Left forelimb (tissue), 1 donor: ENCODE measurements at places on chromosomes 4 and X.
A peak's percentile ranks its signal among the peaks of the same experiment; 100 is the strongest.

DNA sequence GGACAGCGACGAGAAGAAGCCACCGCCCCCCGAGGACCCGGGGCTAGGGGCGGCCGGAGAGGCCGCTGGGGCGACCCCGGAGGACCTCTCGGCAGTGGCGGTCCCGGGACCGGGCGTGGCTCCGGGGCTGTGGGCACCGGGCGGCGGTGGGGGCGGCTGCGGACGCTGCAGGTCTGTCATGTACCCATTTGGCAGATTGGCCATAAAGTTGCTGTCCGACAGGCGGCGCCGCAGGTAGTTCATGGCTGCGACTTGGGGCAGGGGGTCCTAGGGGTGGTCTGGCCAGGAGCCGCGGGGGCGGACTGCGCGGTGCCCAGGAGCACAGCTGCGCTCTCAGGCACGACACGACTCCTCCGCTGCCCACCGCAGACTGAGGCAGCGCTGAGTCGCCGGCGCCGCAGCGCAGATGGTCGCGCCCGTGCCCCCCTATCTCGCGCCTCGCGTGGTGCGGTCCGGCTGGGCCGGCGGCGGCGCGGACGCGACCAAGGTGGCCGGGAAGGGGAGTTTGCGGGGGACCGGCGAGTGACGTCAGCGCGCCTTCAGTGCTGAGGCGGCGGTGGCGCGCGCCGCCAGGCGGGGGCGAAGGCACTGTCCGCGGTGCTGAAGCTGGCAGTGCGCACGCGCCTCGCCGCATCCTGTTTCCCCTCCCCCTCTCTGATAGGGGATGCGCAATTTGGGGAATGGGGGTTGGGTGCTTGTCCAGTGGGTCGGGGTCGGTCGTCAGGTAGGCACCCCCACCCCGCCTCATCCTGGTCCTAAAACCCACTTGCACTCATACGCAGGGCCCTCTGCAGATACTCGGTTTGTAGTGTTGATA, at the start of gene SYN1:
Gene SYN1 (minus strand): TSS at position 372 of the 817 bp plus-strand sequence. CDS start 129 bp downstream, at position 243.
- DNase-seq = peak; percentile 79

- DNase-seq = no peak
Observed at GRCh38 chr4:40506066-40506465, 123.6 kb downstream of the RBM47 start.

DNA sequence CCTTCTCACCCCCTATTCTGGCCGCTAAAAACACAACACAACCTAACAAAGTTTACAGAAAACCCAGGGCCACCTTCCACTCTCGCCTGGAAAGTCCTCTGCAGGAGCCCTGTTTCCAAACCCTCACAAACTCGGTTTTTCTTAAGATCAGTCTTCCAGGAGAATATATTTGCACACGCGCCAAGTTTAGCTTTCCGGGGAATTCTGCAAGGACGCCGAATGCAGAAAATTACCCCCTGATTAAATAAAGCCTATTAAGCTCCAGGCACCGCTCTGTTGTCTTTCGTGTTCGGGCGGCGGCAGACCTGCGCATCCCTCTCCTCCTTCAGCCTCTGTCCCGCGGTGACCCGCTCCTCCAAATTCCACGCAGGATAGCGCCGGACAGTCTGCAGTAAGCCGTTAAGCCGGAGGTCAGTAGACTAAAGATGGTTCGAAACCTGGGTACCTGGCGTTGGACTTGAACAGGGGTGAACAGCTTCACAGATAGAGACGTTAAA, 5.0 kb downstream of the MSX1 start:
- no peak for DNase-seq

DNA sequence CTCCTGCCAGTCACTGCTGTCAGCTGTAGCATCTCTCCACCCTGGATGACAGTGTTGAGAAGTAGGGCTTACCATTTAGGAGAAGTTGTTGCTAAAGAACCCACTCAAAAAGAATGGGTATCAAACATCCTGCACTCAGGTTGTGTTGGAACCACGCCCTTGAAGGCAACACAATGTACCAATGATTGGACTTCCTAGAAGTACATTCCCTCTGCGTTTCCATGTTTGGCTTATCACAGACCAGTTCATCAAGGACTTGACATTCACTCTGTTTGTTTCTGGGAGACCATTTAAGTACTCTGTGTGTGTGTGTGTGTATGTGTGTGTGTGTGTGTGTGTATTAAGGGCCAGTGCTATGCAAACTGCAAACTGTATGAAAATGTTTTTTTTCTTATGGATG, 200.6 kb upstream of the GATB start:
- no peak for DNase-seq

DNA sequence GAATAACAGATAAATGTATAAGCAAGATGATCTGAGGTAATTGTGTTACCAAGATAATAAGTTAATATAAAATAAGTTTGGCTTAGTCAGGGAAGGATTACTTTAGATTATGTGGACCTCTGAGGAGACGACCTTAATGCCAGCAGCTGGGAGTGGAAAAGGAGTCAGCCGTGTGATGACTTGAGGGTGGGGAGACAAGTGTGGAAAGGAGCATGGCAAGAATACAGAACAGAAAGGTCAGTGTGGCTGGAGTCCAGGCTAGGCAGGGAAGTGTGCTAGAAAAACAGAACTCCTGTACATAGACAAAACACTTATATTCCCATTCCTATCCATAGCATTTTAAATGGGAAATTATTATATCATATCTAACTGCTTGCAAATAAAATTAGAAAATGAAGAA, 138.8 kb downstream of the PDLIM5 start:
- no peak for DNase-seq

DNA sequence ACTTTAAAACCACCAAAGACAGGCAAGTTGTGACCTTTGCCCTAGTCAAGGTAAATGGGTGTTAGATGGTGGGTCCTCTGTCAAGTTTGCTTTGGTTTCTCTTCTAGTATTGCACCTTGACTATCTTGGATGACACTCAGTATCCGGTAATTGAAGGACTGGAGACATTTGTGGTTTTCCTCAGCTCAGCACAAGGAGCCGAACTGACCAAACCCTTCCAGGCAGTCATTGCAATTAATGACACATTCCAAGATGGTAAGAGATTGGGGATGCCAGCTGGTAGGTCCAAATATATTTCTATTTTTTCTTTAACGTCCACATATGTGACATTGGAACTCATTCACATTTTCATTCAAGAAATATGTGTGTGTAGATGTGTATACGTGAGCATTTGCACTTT, 69.3 kb upstream of the ANXA3 start:
- DNase-seq = no peak

DNA sequence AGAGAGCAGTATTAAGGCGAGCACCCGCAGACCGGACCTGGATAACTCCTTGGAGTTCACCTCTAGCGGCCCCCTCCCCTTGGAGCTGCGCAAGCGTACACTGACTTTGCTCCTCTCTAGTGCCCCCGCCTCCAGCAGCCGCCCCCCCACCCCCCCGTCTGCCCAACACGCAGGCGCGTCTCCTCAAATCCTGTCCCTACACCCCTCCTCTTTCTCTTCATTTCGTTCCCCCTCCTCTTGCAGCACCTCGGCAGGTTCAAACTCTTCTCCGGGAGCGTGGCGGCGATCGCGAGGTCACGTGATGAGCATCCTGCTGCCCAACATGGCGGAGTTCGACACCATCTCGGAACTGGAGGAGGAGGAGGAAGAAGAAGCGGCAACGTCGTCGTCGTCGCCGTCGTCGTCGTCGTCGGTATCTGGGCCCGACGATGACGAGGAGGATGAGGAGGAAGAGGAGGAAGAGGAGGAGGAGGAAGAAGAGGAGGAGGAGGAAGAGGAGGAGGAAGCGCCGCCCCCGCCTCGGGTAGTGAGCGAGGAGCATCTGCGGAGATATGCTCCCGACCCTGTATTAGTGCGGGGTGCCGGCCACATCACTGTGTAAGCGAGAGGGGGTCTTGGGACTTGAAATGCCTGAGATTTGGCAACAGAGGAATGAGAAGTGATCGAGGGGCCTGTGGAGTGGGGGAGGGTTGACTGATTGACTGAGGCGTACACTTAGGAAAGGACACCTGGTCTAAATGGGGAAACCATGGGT, at the start of gene CHIC1:
Gene CHIC1 (plus strand): TSS at position 214 of the 754 bp plus-strand sequence. CDS start 88 bp downstream, at position 302.
- peak; percentile 77 for DNase-seq

DNA sequence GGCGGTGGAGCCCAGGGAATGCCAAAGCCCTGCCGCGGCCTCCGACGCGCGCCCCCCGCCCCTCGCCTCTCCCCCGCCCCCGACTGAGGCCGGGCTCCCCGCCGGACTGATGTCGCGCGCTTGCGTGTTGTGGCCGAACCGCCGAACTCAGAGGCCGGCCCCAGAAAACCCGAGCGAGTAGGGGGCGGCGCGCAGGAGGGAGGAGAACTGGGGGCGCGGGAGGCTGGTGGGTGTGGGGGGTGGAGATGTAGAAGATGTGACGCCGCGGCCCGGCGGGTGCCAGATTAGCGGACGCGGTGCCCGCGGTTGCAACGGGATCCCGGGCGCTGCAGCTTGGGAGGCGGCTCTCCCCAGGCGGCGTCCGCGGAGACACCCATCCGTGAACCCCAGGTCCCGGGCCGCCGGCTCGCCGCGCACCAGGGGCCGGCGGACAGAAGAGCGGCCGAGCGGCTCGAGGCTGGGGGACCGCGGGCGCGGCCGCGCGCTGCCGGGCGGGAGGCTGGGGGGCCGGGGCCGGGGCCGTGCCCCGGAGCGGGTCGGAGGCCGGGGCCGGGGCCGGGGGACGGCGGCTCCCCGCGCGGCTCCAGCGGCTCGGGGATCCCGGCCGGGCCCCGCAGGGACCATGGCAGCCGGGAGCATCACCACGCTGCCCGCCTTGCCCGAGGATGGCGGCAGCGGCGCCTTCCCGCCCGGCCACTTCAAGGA, at the start of gene FGF2:
Gene FGF2 (plus strand): TSS at position 279 of the 705 bp plus-strand sequence. CDS start 344 bp downstream, at position 623.
- peak; percentile 92 for DNase-seq

- no peak for DNase-seq
Observed at GRCh38 chr4:37735578-37735977, 49.4 kb upstream of the RELL1 start.

DNA sequence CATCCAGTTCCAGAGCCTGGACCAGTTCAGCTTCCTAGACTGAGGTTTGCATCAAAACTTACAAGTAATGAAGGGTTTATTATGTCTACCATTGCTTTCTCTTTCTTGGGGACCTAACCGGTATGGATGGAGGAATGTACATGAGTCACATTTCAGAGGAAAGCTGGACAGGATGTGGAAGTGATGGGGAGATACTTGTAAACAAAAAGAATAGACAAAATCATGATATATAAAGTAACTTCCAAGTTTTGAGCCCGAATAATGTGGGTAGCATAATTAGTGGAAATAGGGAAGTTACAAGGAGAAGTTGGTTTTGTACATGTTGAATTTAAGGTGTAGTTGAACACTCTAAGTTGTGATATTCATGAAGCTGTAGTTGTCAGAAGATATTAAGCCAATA, 15.0 kb downstream of the FNIP2 start:
- no peak for DNase-seq

GRCh38 chr4:37603711-37604110, 82.5 kb downstream of the RELL1 start:
- DNase-seq = no peak

DNA sequence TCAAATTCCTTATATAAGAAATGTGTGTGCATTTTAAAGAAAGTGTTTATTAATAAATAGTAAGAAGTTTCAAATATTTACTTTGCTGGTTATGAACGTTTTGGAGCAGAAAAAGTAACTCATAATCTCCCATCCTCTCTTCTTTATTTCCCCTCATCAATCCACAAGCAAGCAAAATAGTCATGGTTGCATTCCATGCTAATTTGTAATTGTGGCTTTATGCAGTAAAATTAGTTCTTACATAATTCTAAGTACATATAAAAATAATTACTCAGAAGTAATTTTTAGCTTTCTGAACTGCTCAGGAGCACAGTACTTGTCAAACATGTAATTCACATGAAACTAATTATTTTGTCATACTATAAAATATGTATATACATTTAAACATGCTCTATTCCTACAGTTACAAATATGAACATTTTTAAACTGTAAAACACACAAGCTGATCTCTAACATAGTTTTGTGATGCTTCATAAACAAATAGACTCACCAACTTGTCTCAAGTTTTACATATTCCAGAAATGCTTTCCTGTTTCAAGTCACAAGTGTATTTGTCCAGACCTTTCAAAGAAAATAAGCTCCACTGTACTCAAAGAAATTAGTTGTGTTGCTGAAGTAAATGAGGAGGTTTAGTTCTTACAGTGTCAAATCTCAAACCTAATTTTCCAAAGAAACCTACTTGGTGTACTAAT, 218.9 kb downstream of the PABPC4L start:
- DNase-seq = no peak

DNA sequence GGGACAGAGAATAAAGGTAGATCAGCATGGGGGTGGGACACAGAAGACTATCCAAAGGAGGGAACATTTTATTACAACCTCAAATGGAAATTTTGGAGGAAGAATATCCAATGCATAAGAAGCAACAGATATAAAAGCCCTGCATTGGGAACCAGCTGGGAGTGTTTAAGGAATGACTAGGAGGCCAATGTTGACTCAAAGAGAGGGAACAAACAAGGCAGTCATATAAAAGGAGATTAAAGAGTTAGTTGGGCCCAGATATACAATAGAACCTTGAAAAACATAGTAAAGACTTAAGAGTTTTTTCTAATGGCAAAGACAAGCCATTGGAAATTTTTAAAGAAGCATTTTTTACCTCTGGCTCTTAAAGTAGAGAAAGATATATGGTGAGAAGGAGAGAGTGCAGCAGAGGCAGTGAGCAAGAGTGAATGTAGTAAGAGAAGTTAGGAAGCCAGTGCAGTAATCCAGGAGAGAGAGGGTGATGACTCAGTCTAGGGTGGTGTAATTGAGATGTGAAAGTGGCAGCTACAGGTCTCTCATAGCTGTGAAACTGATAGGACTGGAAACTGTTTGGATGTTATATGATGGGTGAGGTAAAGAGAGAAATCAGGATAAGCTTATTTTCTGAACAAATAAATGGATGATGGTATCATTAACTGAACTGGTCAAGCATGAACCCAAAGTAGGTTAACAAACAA, 182.2 kb upstream of the ATOH1 start:
- no peak for DNase-seq

DNA sequence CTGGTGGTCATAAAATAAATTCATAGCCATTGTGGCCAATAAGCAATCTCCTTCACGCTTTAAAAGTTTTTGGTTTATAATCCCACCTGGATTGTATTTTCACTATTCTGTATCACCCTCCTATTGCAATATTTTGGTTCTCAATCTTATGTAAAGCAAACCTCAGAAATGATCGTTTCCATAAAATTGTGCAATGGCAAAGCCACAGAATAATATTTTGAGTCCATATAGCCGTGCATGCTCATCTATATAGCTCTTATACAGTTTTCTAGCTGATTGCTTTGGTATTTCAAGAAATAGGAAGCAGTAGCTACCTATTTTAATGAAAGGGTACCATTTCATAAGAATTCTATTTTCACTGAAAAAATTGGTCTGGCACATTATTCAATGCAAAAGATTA, 10.0 kb upstream of the HAND2 start:
- DNase-seq = no peak

- DNase-seq = no peak
Observed at GRCh38 chr4:43709443-43709842, 739.2 kb downstream of the KCTD8 start.
